Activated T-cell treated with anti-CD3 and anti-CD28 coated beads for 48 hours (primary cell): ENCODE measurements at places on chromosomes 2 and 18.

DNA sequence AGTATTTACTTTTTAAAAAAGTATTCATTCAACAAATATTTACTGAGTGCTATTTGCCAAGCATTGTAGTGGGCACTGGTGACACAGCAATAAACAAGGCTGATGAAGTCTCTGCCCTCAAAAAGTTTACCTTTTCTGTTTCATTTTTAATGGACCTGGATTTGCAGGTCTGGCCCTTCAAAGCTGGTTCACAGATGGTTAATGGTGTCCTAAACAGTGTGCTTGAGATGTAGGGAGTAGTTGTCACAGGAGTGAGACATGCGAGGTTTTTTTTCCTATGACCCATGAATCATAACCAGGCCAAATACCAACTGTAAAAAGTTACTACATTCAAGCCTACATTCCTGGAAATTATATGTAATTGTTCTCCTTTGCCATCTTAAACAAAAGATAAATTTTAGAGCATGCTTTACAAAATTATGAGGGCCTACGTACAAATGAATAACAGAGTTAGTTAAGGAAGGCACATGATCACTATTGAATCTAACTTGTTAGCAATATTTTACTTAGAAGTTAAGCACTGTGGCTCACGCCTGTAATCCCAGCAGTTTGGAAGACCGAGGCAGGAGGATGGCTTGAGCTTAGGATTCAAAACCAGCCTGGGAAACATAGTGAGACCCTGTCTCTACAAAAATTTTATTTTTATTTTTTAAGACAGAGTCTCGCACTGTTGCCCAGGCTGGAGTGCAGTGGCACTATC is 223.9 kb downstream of the MBD5 start:
- no peak for DNase-seq

GRCh38 chr18:54004828-54005227 is 219.6 kb downstream of the MBD2 start:
- no peak for DNase-seq

DNA sequence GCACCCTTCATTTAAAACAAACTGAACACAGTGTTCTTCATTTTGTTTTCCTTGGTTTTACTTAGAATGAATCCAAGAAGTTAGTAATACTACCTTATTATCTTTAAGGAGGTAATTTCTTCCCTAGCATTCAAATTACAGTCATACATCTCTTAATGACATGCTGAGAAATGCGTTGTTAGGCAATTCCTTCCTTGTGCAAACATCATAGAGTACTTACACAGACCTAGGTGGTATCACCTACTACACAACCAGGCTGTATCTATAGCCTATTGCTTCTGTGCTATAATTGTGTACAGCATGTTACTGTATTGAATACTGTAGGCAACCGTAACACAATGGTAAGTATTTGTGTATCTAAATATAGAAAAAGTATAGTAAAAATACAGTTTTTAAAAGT is 8.4 kb upstream of the CABYR start:
- no peak for DNase-seq

- no peak for DNase-seq
Measured at GRCh38 chr2:73822276-73822675, 6.5 kb upstream of the STAMBP start.

- no peak for DNase-seq
Measured at GRCh38 chr2:168345601-168346000, 98.2 kb upstream of the STK39 start.

- no peak for DNase-seq
Measured at GRCh38 chr2:233245406-233245805, 6.1 kb upstream of the ATG16L1 start.

DNA sequence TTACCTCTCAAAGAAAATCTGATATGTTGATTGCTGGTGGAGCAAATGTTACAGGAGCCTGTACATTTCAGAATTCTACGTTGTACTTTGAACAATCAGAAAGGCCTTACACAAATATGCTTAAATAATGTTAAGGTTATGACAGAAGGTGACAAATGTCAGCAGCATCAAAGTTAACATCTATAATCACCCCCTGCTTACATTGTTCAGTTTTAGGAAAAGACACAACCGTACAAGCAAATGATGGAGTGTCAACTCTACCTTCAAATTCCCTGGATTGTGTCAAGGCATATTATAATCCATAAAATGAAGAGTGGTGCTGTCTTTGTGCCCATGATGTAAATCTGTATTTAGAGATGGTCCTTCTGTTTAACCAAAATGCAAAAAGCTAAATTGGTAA is 465.5 kb downstream of the ARHGAP15 start:
- no peak for DNase-seq

DNA sequence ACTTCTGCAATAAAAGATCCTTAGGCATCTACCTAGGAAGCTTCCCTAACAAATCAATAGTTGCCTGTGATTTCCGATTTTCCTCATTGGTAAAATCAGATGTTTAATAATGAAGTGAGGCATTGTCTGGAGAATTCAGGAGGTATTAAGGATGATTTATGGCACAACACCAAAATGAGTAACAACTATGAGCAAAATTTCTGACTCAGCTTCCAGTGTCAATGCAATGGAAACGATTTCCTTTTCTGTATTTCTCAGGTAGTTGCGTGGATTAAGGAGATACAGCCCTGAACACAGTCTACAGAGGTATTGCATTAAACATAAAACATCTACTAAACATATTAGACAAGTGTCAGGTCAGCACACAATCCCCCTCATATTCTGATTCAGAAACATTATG is 99.5 kb downstream of the EPB41L3 start:
- DNase-seq = no peak

GRCh38 chr2:112794131-112794733 is 9.9 kb upstream of the IL1A start:
- no peak for DNase-seq

GRCh38 chr18:62339106-62339988 is 14.2 kb downstream of the TNFRSF11A start:
- no peak for DNase-seq

- DNase-seq = no peak
Measured at GRCh38 chr18:35495536-35496314, 2.0 kb downstream of the INO80C start.

DNA sequence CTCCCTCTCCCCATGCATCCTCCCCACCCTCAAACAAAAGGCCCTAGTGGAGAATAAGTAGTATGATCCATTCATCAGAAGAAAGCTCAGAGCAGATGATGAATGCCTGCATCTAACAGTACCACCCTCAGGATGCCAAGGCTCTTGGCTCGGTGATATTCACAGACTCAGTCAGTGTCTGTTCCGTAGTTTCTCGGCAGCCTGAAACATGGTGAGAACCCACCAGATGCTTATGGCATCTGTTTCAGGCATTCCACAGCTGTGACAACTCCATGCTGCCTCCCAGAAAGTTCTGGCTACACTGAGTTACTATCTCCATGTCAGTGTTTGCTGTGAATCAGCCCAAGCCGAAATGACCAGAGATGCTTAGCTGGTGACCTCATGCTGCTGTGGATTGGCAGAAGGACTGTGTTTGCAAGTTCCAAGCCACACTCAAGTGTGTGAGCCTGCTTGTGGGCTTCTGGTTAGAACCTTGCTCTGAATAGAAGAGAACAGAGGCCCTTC is 83.9 kb downstream of the WDSUB1 start:
- no peak for DNase-seq

DNA sequence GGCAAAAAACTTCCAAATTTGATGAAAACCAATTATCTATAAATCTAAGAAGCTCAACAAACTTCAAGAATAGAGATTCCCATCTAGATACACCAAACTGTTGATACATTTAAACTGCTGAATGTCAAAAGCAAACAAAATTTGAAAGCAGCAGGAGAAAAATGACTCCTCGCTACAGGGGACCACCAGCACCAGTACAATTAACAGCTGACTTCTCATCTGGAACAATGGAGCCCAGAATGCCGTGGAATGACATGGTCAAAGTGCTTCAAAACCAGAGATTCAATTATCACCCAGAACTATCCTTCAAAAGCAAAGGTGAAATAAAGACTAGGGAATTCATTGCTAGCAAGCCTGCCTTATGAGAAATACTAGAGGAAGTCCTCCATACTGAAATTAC is 11.6 kb downstream of the SRSF7 start:
- DNase-seq = no peak
